Stomach (tissue), 19 donors: ENCODE measurements at places on chromosomes 7 and 10.

GRCh38 chr7:144830024-144830785, 5.6 kb downstream of the TPK1 start:
- DNase-seq, result no peak

GRCh38 chr7:84187813-84188510, 6.6 kb downstream of the SEMA3A start:
- no peak for DNase-seq

DNA sequence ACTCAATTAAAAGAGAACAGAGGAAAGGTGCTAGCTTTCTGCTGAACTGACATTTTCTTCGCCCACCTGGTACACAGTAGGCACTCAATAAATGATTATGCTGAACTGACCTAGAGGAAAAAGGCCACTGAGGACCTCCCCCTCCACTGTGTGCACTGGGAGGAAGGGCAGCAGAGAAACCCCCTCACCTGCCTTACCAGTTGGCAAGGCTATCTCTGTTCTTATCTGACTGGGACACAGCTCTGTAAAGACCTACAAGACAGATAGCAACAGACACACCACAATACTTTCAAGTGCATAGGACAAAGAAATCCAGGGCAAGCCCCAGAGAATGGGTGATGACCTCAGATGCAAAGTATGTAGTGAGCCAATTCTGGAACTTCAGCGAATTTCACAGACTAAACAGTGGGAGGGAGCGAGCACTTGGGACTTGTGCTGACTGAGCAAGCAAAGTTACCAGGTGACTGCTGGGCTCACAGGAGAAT, 30.4 kb downstream of the PDLIM1 start:
- DNase-seq, result no peak

DNA sequence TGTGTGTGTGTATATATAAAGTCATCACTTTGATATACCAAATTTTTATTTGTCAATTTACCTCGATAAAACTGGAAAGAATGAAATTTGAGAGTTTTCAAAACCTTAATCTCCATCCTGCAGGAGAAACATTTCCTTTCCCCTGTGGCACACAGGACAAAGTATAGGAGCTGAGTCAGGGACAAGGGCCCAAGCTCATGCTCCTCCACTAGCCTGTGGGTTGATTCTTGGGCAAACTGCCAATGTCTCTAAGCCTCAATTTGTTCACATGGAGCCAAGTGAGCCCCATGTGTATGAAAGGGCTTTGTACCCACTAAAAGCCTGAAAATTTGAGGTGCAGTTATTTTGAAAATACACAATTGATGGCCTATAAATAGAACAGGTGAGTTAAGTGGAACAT, 60.3 kb upstream of the IL6 start:
- DNase-seq, result no peak

DNA sequence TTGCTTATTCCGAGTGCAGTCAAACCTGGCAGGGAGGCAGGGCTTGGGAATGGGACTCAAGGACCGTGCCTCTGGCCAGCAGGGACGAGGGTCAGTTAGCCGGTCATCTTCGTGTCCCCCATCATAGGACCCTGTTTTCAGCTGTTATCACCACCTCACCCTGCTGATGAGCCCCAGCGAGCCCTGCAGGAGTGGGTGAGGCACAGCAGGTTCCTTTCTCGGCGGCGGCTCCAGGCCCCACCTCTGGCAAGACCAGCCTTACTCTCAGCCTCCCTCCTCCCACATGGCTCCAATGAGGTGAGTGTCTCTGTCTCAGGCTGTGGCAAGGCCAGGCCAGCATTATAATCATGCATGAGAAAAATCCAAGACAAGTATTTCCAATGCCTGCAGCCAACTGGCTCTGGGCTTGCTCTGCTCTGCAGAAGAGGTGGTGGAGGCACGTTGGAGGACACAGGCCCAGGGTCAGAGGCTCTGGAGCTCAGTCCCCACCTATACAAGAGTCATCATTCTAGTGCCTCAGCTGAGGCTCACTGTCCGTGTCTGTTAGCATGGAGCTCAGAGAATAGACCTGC, 15.7 kb downstream of the PKD1L1 start:
- no peak for DNase-seq

DNA sequence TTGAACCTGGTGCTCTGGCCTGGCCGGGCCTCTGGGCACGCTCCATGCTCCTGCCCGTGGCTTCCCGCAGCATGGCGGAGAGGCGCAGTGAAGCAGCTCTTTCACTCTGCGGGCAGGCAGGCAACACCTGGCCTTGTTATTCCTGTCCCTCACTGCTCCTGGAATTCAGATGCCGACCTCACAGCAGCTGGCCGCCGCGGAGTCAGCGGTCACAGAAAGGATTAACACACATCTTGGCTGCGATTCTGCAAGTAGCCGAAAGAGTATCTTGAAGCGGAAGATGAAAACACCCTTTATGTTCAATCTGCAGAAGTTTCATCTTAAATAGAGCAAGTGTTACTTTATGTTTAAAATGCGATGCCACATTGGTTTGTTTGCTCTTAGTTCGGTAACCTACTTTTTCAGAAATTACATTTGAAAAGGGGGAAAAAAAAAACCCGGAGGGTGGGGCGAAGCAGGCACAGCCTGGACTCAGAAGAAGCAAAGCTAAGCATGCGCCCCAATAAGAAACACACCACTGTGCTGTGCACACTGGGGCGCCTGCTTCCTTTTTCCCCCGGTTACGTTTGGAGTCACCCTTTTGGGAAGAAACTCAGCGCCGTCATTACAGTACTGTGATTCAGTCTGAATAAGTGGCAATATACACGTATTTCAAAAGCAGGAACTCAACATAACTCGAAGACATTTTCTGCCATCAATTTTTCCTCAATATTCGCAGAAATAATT, 42.3 kb downstream of the BRI3 start:
- DNase-seq, result peak; percentile 36

DNA sequence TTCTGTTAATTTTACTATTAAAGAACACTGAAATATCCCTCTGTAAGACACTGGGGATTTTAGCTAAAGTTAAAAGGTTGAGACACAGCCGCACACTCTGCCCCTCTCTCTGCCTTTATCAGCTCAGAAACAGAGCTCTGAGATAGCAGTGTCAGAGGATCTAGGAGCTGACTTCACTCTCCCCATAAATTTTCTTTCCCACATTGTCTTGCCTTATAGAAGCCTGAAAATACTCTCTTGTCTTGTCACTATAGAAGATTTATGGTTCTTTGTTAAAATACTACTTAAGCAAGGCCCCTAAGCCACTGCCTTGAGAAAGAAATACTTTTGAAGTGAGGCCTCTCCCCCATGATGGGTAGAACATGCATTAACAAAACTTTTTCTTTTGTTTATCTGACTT, 105.7 kb upstream of the C10orf90 start:
- DNase-seq, result no peak

DNA sequence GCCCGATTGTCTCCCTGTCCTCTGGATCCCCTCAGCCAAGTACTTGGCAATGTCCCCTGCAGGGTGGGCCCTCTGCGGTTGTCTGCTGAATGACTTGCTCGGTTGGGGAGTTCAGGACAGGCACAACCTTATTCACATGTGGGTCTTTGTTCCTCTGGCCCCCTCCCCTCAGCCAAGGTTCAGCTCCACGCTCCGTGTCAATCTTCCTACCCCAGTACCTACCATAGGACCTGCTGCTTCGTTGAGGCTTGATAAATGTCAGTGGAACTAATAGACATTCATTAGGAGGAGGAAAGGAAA, 7.1 kb downstream of the CPA5 start:
- no peak for DNase-seq

- DNase-seq, result no peak
Measured at GRCh38 chr10:35425595-35425994, 89.3 kb downstream of the CCNY start.

- no peak for DNase-seq
Measured at GRCh38 chr10:76404531-76404930, 973.1 kb downstream of the LRMDA start.

- no peak for DNase-seq
Measured at GRCh38 chr10:123559823-123560092, 106.4 kb upstream of the GPR26 start.

- no peak for DNase-seq
Measured at GRCh38 chr10:78759456-78760120, 309.2 kb upstream of the ZMIZ1 start.

GRCh38 chr7:25858525-25859411, 293.2 kb upstream of the NFE2L3 start:
- no peak for DNase-seq

DNA sequence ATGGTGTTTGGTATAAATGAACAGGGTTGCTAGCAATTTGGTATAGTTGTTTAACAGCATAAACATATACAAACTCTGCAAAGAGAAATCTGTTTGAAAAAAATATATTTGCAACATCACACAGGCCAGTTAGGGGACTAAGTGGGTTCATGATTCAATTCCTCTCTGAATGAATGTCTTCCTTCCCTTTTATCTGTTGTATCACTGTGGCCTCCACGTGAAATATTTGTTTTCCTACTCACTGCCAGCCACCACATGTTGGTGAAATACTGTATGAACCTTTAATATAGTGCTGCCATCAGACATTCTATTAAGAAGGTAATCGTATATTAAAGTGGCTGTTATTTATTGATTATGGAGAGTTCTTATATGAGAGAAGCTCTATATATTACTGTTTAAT, 157.0 kb downstream of the ARID5B start:
- DNase-seq, result no peak

DNA sequence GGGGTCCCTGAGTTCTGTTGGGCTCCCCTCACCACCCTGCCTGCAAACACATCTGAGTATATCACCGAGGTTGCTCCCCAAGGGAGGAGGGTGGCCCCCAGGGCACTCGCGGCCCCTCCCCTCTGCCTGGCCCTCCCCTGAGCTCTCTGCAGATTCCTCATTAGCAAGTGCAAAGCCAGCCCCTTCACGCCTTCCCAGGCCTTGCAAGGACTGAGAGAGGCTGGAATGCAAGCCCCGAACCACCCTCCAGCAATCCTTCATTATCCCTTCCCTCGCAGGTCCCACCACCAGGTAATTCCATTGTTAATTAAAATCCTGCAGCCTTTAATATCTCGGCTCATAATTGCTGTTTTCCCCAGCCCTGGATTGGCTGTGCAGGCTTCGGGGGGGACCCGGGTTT, 35.3 kb upstream of the MYL10 start:
- no peak for DNase-seq

DNA sequence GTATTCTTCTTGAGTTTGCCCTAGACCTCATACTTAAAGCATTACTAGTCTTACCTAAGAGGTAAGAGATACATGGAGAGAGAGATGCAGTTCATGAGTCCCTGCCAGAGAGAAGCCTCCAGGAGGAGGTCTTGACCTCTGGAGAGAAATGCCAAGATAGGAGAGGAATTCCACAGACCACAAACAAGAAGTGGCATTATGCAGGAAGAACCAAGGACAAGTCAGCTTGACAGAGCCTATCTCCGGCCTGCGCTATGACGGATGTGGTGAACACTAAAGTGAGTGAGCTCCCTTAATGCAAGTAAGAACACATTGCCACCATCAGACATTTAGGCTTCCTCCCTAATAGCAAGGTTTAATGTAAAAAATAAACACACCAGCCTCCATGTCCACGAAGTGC, 27.9 kb upstream of the COL1A2 start:
- DNase-seq, result no peak

DNA sequence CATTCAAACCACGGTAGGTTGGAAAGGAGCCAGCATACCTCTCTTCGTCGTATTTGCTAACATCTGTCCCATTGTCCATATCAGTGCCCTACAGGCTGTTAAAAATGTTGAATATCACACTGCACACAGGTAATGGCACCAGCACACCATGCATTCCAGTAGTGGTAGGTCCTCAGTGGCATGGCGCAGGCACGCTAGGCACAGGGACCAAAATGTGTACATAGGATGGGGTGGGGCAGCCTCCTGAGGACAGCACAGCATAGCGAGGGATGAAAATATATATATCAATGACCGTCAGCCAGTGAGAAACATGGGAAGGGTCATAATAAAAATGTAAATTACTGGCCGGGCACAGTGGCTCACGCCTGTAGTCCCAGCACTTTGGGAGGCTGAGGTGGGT, 99.9 kb upstream of the CTBP2 start:
- no peak for DNase-seq

DNA sequence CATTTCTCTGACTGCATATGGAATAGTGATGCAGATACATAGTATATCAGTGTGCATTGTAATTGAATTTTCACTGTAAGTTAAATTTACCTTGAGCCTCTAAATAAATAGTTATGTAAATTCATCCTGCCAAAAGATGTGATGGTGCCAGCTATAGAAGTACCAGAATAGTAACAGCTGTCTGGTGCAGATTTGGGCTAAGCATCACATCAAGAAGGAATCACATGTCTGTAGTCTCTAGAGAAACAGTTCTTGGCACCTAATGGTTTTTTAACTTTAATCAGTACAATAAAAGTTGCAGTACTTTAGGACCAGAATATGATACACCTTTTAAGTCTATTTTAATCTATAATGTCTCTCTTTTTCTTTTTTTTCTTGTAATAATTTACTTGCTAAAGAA, 17.4 kb downstream of the PLEKHA1 start:
- no peak for DNase-seq

DNA sequence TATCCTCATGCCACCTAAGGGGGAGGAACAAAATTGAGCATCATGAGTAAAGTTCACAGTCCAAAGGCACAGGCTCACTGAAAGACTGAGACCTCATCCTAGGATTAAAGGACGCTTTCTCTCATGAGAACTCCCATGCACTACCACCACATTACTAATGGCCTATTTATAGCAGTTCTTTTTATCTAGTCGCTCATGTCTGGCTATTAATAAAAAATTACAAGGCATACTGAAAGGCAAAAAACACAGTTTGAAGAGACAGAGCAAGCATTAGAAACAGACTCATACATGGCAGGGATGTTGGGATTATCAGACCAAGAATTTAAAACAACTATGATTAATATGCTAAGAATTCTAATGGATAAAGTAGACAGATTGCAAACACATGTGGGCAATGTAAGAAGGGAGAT, 46.0 kb upstream of the CDK13 start:
- no peak for DNase-seq

- no peak for DNase-seq
Measured at GRCh38 chr10:12945690-12946359, 55.7 kb downstream of the CCDC3 start.

DNA sequence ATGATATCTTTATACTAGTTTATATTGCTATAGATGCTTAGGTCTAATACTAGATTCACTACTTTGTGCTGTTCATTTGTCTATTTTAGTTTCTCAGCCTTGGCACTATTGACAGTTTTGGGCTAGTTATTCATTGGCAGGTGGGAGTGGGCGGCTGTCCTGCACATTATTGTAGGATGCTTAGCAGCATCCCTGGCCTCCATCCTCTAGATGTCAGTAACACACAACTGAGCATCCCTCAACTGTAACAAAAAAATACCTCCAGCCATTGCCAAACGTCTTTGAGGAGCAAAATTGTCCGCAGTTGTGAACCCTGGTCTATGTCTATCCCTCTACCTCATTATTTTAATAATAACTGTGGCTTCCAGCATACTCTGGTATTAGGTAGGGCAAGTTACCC, 34.4 kb upstream of the PNLIP start:
- no peak for DNase-seq

GRCh38 chr10:72736176-72736827, 44.4 kb downstream of the MCU start:
- peak; percentile 86 for DNase-seq

DNA sequence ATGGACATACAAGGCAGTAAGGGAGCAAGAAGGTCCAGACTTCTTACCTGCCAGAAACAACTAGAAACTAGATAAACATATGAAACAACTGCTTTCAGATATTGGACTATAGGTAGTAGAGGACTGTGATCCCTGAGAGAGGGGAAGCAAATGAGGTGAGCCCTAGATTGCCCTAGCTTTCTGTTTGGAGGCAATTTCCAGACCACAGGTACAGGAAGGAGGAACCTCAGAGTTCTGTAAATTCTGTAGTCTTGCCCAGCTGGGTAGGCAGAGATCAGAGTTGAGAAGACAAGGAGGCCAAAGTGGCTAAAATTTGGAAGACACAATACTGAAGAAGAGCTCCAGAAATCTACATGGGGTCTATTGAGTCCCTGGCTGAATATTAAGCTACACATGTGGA, 21.0 kb downstream of the CDK6 start:
- DNase-seq, result no peak
